ENCODE measurements at places on chromosomes 5 and 9.

GRCh38 chr5:160030631-160031377 lies 21.9 kb downstream of the TTC1 start:
- no peak for DNase-seq

DNA sequence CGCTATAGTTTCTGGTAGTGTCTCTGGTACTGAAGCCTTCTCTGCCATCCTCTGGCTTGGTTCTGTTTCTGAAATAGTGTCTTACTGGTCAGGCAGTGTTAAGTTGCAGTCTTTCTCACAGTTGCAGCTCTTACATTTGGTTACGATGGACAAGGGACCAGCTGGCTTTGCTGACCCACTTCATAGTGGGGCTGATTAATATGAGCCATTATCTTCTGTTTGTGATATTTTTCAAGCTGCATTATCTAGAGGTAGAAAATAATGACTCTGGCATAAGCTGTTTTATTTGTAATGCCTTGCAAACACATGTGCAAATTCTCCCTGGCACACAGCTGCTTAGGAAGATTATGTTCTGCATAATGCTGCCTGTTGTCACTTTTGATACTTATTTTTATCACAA lies 199.1 kb downstream of the KDM4C start:
- DNase-seq: no peak

- no peak for DNase-seq
Observed at GRCh38 chr9:84754461-84754860, 84.9 kb downstream of the NTRK2 start.

- no peak for DNase-seq
Observed at GRCh38 chr9:123927625-123928532, 2.0 kb downstream of the DENND1A start.

DNA sequence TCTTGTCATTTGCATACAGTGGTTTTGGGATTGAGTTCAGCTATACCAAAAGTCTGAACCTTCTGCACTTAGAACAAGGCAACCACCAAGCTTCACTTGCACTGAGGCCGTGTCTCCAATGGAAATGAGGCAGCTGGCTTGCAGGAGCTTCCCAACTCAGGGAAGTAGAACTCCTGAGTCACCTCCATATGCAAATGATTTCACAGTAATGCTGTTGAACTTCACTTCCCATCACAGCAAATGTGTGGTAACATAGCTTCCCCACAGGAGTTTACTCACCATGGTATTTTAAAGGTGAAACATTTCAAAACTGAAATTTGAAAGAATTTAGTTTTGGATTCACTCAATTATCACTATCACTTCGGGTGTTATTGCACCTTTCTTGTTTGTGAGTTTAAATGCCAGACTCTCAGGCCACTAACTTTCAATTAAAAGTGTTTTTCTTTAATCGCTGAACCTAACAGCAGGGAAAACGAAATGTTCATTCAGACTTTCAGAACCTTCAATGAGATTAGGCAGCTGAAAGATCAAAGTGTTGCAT lies 9.0 kb downstream of the CD274 start:
- no peak for DNase-seq

DNA sequence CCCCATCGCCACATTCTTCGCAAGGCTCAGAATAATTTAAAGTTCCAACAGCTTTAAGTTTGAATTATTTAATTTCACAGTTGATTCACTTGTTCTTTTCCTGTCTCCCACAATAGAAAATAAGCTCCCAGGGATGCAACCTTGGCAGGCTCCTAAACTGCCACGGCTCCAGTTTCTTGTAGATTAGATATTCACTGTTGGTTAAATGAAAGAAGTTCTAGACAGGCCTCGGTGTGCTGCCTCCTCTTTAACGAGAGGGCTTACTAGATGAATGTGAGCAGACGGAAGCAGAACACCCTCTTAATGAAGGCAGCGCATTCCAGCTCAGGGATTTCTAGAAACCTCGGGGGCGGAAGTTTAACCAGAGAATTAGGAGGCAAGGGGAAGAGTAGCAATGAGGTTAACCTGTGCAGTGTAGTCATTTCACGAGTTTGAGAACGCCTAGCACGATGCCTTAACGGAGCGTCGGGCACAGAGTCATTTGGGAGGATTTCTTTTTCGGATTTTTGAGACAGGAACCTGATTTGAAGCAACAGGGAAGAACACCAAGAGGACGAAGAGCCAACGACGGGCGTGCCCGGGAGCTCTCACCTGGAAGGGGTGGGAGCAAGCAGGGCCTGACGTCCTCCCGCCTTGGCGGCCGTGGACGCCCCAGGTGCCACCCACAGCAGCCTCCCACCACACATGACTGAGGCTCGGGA lies 637 bp upstream of the SMC5 start:
- peak; percentile 65 for DNase-seq

GRCh38 chr5:95938766-95939165 lies 22.9 kb downstream of the ELL2 start:
- DNase-seq: no peak

GRCh38 chr9:83966209-83966582 lies 13.8 kb downstream of the HNRNPK start:
- no peak for DNase-seq

- DNase-seq: no peak
Observed at GRCh38 chr9:136653323-136654079, 9.2 kb upstream of the EGFL7 start.

GRCh38 chr5:21672911-21673310 lies 1180.2 kb downstream of the CDH12 start:
- no peak for DNase-seq

DNA sequence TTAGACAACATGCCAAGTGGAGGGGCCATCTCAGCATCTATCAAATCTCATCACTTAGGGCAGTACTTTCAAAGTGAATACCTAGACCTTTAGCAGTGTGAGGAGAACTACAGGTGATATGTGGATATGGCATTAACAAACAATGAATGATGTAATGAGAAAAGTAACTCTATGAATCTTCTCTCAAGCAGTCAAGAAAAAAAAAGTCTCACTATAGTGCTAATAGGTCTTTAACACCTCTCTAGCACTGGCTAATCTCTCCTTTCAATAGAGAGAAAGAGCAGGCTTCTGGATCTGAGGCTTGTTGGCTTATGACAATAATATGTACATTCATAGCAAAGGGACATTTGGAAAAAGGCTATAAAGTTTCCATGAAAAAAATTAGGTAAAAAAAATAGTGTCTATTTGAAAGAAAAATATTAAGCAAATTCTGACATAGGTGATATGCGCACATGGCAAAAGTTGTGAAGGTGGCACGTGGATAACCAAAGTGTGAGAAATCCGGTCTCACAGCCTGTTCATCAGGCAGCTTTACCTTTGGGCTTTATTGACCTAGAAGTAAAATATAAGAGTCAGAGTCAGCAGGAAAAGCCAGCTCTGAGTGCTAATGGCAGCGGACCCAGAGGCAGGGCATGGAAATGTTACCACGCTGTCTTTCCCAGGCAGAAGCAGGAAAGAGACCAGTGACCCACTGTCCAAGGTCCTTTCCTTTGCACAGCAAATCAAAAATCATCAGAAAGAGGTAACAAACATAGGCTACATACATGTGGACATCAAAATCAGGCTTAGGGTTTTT lies 203.4 kb downstream of the EFNA5 start:
- no peak for DNase-seq

- DNase-seq: no peak
Observed at GRCh38 chr9:7500521-7500920, 299.1 kb downstream of the DMAC1 start.

DNA sequence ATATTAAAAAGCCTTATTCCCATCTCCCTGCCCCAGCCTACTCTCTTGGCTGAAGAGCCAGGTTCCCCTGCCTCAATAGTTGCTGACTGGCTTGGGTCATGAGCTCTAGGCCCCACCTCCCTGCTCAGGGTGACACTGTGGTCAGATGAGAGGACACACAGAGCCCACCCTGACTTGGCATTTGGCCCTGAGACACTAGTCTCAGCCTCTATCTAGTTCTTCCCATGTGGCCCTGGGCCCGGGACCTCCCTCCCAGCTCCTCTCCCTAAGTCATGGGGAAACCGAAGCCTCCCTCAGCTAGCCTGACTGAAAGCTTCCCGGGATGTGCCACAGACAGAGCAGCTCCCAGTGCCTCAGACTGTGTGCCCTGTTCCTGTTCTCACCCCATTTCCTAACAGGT lies 5.8 kb upstream of the MYOZ3 start:
- DNase-seq: no peak

DNA sequence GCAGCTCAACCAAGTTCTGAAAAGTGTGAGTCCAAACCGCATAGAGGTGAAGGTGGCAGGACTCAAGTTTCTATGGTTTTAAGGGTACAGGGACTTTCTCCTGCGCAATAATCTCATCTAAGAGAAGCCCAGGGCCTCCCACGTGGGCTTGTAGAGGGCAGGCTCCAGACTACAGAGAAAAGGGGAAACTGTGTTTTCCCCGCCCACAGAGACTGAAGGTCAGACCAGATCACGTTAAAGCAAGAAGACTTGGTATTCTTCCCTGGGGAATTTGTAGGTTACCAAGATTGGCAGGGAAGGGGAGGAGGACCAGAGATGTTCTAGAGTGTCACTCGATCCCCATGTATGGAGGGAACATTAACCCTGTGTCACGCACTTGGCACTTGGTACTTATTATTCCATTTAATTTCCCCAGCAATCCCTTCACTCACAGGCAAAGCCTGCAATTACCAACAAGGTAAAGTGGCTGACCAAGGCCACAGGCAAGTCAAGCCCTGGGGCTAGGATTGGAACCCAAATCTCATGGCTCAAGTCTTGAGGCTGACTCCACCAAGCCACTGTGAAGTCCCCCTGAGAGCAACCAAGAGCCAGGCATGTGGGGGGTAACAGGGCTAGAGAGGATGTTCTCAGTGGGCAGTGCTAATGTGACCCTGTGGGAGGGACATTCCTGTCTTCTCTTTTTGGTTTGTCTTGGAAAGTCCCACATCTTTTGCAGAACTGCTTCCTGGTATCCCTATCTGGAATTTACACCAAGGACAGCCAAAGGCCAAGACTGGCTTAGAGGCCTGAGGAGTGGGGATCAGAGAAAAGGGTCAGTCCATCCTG lies 18.3 kb upstream of the NEK6 start:
- DNase-seq: no peak

DNA sequence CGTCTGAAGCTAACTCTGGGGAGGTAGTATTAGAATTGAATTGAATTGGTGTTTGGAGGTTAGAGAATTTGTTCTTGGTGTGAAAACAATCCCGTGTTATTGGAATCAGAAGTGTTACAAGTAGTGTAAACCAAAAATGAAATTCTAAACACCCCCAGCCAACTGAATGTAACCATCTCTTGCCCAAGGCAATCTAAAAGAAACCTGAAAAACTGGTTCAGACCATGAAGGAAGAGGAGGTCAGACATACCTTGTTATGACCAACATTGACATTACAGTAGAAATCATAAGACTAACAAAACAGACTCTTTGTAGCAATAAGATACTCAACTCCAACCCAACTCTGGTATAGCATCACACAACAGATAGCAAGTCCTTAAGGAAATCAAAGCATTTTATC lies 159.0 kb downstream of the TUSC1 start:
- DNase-seq: no peak

- no peak for DNase-seq
Observed at GRCh38 chr9:105681724-105682123, 12.6 kb upstream of the TMEM38B start.

DNA sequence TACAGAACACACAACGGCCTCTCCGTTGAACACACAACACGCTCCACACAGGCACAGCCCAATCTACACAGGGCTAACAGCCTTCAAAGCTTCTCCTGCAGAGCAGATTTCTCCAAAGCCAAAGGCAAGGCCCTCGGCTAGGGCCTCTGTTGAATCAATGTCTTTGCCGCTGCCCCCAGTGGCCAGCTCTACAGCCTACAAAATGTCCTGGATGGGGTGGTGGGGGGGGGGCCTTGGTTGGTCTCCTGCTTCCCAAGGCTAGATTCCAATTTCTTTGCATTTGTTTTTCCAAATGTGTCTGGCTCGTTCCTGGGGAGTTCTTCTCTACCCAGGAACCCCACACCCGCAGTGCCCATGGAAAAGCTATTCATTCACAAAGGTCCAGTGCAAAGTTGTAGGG lies 167.2 kb downstream of the PAX5 start:
- DNase-seq: no peak

DNA sequence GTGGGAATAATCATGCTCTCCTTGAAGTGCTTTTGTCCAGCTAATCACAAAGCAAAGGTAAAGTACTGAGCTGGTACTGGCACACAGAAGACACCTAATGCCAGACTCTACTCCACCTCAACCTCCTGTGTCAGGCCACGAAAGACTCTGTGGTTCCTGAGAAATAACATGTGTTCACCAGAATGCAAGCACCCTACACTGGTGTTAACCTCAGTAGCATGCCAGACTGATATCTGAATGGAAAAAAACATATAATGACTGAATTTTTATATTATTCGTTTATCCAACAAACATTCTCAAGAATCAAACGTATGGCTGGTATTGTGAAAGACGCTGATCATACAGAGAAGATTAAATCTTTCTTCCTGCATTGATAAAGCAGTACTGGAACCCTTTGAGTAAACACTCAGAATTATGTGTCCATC lies 97.1 kb upstream of the IFNE start:
- no peak for DNase-seq

- DNase-seq: no peak
Observed at GRCh38 chr9:88291856-88292255, 96.4 kb upstream of the SPIN1 start.

- no peak for DNase-seq
Observed at GRCh38 chr9:72996684-72997314, 43.9 kb upstream of the ALDH1A1 start.

DNA sequence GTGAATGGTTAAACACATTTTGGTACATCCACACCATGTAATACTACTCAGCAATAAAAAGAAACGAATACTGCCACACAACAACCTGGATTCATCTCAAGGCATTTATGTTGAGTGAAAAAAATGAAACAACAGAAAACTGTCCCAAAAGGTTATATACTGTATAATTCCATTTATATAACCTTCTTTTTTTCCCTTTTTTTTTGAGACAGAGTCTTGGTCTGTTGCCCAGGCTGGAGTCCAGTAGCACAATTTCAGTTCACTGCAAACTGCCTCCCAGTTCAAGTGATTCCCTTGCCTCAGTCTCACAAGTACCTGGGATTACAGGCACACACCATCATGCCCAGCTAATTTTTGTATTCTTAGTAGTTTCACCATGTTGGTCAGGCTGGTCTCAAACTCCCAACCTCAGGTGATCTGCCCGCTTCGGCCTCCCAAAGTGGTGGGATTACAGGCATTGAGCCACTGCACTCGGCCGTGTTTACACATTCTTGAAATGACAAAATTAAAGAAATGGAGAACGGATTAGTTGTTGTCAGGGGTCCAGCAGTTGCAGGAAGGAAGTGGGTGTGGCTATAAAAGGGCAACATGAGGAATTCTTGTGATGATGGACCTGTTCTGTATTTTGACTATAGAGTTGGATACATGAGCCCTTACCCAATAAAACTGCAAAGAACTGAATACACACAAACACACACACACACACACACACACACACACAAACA lies 17.4 kb downstream of the PPP6C start:
- no peak for DNase-seq

DNA sequence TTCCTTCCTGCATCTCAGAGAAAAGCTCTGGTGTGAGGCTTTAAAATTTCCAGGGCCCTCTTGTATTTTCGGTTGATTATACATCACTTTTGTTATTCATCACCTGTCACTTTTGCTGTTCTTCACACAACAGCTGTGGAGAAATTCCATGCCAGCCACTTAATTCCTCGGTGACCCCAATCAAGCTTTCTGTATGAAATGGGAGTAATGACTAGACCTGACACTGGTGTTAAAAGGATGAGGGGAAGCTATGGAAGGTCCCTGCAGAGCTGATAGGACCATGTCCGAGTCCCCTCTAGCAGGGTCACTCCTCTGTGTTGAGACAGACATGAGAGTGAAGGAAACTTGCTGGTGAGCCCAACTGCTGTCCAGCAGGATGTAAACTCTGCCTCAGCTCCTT lies 59.7 kb downstream of the GPR21 start:
- DNase-seq: no peak
